Chondrocyte (in vitro differentiated cells): ENCODE measurements at places on chromosomes 5 and 9. TPM values are rescaled to one million over a fixed set of nuclear protein-coding genes. Genes with fewer than 3 reads are reported as not detected.

OTP gene
- not detected in 3 replicates for total RNA-seq

INSL4 gene
- not detected in 3 replicates for total RNA-seq

ARHGEF37 gene
- total RNA-seq: 5.8 to 16.8 TPM (median 6.0 TPM) in 3 replicates

DNA sequence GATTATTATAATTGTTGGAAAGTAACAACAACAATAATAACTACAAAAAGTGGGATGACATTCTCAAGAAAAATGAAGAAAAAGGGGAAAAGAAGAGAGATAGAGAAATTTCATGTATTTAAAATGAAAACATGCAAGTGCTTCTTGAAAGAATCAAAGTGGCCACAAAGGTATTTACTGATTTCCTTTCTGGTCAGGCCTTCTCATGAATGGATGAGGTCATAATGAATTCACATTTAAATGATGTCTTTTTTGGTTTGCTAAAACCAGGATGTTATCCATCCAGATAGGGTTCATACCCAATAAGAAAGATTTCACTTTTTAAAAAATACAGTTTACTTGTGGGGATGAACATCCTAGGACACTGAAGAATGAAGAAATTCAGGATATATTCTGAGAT is 446.4 kb upstream of the PTGER4 start:
- H3K4me1 ChIP-seq: peaks cover 8% of the 10 kb centered on the region
- H3K36me3 ChIP-seq: no peaks in the 10 kb centered on the region
- DNase-seq: no peak
- H3K4me3 ChIP-seq: no peak overlapping the region

CDO1 gene
- total RNA-seq: 2.8 to 7.1 TPM (median 3.3 TPM) in 3 replicates

SOX30 gene
- not detected in 3 replicates for total RNA-seq

SHISAL2B gene
- not detected in 3 replicates for total RNA-seq

ANKRD34B gene
- not detected in 3 replicates for total RNA-seq

DNA sequence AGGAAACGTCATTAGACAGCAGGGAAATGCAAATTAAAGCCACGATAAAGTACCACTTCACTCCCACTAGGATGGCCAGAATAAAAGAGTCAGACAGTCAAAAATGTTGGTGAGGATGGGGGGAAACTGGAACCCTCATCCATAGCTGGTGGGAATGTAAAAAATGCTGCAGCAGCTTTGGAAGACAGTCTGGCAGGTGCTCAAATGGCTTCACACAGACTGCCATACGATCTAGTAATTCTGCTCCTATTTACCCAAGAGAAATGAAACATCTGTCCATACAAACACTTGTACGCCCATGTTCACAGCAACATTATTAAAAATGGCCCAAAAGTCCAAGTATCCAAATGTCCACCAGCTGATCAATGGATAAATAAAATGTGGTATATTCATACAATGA is 158.9 kb upstream of the PHYKPL start:
- no peak overlapping the region for H3K4me3 ChIP-seq
- no peak overlapping the region for H3K27ac ChIP-seq
- no peak for DNase-seq
- H3K27me3 ChIP-seq: peaks cover 23% of the 10 kb centered on the region
- no peaks in the 10 kb centered on the region for H3K36me3 ChIP-seq

GRCh38 chr9:1300941-1301340 is 250.8 kb downstream of the DMRT2 start:
- no peak overlapping the region for H3K27ac ChIP-seq
- no peaks in the 10 kb centered on the region for H3K27me3 ChIP-seq
- no peak for DNase-seq

- H3K27ac ChIP-seq: no peak overlapping the region
- H3K36me3 ChIP-seq: peaks cover 5% of the 10 kb centered on the region
- peaks cover 29% of the 10 kb centered on the region for H3K4me1 ChIP-seq
- H3K27me3 ChIP-seq: peaks cover 3% of the 10 kb centered on the region
Observed at GRCh38 chr9:84781458-84781857, 111.9 kb downstream of the NTRK2 start.

GRCh38 chr5:40365342-40366330 is 314.1 kb upstream of the PTGER4 start:
- no peak overlapping the region for H3K27ac ChIP-seq
- no peak overlapping the region for H3K4me3 ChIP-seq
- no peaks in the 10 kb centered on the region for H3K4me1 ChIP-seq
- peaks cover 2% of the 10 kb centered on the region for H3K36me3 ChIP-seq
- peaks cover 6% of the 10 kb centered on the region for H3K27me3 ChIP-seq

DNA sequence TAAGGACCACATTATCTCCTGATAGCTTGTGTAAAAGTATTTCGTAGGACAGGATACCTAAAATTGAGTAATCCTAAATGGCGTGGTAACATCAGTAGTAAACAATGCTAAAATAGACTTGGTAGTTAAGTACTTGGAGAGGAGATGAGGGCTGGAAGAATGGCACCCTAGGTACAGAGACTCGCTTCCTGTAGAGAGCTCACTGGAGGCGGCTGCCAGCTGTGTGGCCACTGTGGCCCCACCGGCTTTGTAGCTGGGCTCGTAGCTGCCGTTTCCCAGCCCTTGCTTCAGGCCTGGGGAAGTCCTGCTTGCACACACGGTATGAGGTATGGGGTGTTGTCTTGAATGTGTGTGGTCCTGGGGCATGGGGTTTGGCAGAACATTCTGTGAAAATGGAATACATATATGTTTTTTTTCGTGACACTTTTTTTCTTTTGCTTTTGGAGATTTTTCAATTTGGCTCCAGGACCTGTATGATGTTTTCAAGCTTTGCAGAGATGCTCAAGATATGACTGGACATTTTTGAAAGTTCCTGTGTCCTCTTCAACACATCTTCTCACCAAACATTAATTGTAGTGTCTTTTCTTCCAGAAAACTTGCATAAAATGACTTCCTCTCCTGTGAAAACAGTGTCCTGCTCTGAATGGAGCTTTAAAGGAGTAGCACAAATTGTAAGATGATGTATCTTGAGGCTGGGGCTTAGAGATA is 58.0 kb downstream of the RCL1 start:
- no peaks in the 10 kb centered on the region for H3K27me3 ChIP-seq
- peak overlapping the region; percentile 75 for H3K27ac ChIP-seq
- peaks cover 7% of the 10 kb centered on the region for H3K36me3 ChIP-seq
- no peak overlapping the region for H3K4me3 ChIP-seq

- H3K27ac ChIP-seq: no peak overlapping the region
- DNase-seq: no peak
- no peaks in the 10 kb centered on the region for H3K36me3 ChIP-seq
Observed at GRCh38 chr5:178474562-178475184, 115.5 kb downstream of the COL23A1 start.

DMRTA1 gene
- 5.0 to 6.7 TPM (median 5.2 TPM) in 3 replicates for total RNA-seq

DNA sequence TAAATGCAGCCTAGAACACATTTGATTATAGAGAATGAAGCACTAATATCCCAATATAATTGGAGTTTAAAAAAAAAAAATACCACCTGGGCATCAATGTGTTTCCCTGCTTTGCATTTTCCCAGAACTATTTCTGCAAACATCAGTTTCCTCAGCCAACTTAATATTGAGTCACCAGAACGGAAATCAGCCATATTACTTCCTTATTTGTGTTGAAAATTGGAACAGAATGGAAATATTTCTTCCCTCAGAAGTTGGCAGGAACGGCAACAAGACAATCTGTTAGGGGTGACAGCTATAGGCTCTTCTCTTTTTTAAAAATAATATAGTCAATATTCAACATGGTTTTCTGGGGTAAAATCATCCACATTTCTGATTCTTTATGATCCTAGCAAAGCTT is 4.0 kb downstream of the MFAP3 start:
- H3K4me3 ChIP-seq: no peak overlapping the region
- no peak for DNase-seq
- peaks cover 24% of the 10 kb centered on the region for H3K4me1 ChIP-seq
- peaks cover 1% of the 10 kb centered on the region for H3K36me3 ChIP-seq

SOHLH1 gene
- total RNA-seq: not detected in 3 replicates

DNA sequence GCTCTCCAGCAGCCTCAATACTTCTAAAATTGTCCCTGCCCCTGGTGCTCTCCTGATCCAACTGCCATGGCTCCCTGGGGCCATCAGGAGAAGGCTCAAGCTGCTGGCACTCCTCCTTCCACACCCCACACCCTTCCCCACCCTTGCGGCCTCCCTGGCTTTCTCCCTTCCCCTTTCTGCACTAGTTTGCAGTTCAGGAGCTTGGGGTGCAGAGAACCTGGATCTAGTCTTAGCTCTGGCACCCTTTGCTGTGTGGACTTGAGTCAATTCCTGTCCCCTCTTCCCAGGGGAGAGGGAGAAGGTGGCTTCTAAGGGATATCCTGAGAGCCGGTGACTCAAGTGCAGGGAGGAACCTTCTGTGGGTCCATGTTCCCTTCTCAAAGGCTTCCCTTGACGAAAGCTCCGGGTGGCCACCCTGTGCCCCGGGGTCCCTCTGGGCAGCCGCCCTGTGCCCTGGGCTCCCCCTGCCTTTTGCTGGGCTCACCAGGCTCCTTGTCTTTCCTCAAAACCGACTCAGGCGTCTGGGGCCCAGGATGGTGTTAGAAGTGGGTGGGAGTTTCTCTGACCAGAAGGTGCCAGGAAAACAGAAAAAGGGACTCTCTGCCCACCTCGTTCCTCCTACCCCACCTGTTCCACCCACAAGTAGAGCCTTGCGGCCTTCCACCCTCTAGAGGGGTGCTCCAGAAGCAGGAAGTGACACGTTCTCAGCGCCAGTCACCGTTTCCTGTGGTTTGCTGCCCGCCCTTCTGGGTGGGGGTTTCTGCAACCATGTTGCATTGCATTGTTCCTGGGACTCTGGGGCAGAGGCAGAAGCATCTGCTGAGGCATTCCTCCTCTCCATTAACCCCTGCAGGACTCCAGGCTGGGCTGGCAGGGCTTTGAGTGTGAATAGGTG is 15.0 kb downstream of the GLIPR2 start:
- no peaks in the 10 kb centered on the region for H3K27me3 ChIP-seq
- no peak for DNase-seq
- peaks cover 10% of the 10 kb centered on the region for H3K36me3 ChIP-seq
- no peak overlapping the region for H3K4me3 ChIP-seq

- H3K4me3 ChIP-seq: no peak overlapping the region
- no peaks in the 10 kb centered on the region for H3K36me3 ChIP-seq
- peaks cover 5% of the 10 kb centered on the region for H3K27me3 ChIP-seq
Observed at GRCh38 chr9:9949978-9950377, 662.8 kb downstream of the PTPRD start.

DNA sequence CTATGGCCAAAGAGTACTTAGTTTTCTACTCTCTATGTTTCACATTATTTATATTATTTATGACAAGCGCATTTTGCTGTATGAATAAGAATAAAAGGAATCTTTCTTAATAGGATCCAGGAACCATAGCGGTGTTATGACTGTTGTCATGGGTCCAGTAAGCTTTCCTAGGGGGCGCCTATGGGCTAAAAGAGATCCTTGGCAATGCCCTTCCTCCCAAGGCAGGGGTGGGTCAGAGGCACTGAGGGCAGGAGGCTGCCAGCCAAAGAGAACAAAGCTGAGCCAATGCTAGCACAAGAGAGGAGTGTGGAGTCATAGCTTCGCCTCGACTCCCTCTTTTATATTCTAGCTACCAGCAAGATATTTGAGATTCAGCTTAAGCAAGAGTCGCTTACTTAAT is 98.4 kb upstream of the GNAQ start:
- H3K4me1 ChIP-seq: peaks cover 16% of the 10 kb centered on the region
- no peak overlapping the region for H3K4me3 ChIP-seq
- peaks cover 1% of the 10 kb centered on the region for H3K36me3 ChIP-seq

- peaks cover 29% of the 10 kb centered on the region for H3K4me1 ChIP-seq
- peaks cover 15% of the 10 kb centered on the region for H3K36me3 ChIP-seq
- no peak for DNase-seq
- no peak overlapping the region for H3K27ac ChIP-seq
Observed at GRCh38 chr5:30438785-30439184, 754.7 kb upstream of the CDH6 start.

DNA sequence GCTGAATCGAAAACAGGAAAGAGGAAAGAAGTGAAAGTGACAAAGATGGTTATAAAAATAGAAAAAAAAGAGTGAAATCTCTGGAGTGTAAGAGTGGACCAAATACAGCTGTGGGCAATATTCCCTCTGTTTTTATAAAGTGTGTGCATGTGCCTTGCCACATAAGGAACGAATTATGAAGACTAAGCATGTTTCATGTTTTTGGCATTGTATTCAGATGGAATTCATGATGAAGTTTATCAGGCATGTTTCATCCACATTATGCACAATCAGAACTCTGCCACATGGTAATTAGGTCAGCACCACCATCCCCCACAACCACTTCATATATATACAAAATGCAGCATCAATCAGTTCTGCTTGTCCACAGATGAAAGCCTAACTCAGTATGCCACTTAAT is 348.0 kb downstream of the ZNF608 start:
- H3K27ac ChIP-seq: no peak overlapping the region
- DNase-seq: no peak
- no peaks in the 10 kb centered on the region for H3K36me3 ChIP-seq
- H3K4me3 ChIP-seq: no peak overlapping the region
- H3K27me3 ChIP-seq: peaks cover 9% of the 10 kb centered on the region

GRCh38 chr5:135440916-135441315 is 6.2 kb downstream of the DCANP1 start:
- no peaks in the 10 kb centered on the region for H3K27me3 ChIP-seq
- no peak overlapping the region for H3K27ac ChIP-seq
- no peak overlapping the region for H3K4me3 ChIP-seq

CYSRT1 gene
- total RNA-seq: 0.44 to 0.92 TPM (median 0.79 TPM) in 3 replicates

BTNL8 gene
- not detected in 3 replicates for total RNA-seq

GRCh38 chr5:8954801-8955200 is 591.1 kb downstream of the SEMA5A start:
- H3K36me3 ChIP-seq: no peaks in the 10 kb centered on the region
- no peak overlapping the region for H3K4me3 ChIP-seq
- no peaks in the 10 kb centered on the region for H3K4me1 ChIP-seq
- DNase-seq: no peak

DNA sequence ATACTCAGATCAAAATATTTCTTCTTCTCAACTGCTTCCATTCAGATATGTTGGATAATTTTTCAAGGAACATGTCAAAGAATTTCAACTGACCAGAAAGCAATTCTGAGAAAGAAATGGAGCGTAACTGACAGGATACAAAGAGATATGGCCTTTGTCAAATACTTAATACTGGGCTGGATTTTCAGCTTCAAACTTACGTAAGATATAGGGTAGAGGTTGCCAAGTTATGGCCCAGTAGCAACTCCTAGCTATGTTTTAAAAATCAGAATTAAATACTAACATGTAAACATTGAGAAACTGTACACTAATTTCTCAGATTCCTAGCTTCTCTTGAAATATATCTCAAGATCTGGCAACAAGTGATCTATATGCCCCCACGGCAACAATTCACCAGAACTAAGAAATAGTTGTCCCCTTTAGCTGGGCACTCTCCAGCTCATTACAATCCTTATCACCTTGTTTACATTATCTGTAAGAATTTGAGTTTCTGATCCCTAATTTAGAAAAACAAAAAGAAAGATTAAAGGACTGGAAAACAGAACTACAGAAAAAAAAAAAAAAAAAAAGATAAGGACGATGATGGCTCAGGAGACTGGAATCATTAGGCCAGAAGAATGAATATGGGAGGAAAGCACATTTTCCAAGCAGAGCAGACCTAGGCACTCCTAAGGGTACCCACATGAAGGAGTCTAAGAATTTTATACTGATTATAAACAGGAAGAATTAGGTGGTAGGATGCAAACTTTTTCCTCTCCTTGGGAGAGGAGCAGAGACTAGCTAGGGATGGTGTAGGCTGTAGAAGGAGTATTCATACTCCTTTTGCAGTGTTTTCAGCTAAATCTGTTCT is 23.0 kb downstream of the INIP start:
- no peak for DNase-seq
- H3K4me1 ChIP-seq: no peaks in the 10 kb centered on the region
- H3K4me3 ChIP-seq: no peak overlapping the region
- H3K36me3 ChIP-seq: peaks cover 18% of the 10 kb centered on the region

GRCh38 chr9:31146485-31147166 is 1237.8 kb upstream of the ACO1 start:
- no peak for DNase-seq
- no peak overlapping the region for H3K27ac ChIP-seq
- no peaks in the 10 kb centered on the region for H3K36me3 ChIP-seq
- no peak overlapping the region for H3K4me3 ChIP-seq
- no peaks in the 10 kb centered on the region for H3K4me1 ChIP-seq
- H3K27me3 ChIP-seq: peaks cover 13% of the 10 kb centered on the region
